ENCODE measurements at places on chromosomes 16 and 17.
A peak's percentile ranks its signal among the peaks of the same experiment; 100 is the strongest.

DNA sequence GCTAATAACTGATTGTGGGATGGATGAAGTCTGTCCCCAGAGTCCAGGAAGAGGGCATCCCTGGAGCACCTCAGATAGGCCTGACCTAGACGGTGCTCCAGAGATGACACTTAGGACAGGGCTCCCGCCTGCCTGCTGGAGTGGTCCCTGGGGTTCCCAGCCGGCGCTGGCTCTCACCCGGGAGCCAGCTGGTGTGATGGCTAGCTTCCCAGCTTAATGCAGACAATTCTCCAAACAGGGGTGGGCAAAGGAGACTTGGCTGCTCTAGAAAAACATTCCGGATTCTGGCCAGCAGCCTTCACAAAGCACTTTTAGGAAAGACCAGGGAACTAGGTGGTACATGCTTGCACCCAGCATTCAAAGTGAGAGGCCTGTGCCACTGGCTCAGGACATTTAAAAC lies 18.6 kb downstream of the ACE start:
- DNase-seq: no peak

DNA sequence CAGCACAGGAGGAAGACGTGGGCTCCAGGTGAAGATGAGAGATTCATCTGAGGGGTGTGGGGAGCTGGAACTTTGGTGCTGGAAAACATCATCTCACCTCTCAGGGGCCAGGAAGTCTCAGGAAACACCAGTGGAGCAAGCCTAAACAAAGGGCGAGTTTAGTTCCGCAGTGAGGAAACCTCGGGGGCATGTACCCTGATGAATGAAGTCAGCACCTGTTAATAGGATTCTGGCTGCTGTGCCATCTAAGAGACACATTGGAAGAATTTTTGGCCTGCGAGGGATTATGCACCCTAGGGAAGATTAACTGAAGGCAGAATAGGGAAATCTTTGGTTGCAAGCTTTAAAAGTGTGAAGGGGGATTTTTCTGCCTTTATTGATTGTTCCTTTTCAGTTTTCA lies 94.7 kb upstream of the CACNG5 start:
- DNase-seq: no peak

DNA sequence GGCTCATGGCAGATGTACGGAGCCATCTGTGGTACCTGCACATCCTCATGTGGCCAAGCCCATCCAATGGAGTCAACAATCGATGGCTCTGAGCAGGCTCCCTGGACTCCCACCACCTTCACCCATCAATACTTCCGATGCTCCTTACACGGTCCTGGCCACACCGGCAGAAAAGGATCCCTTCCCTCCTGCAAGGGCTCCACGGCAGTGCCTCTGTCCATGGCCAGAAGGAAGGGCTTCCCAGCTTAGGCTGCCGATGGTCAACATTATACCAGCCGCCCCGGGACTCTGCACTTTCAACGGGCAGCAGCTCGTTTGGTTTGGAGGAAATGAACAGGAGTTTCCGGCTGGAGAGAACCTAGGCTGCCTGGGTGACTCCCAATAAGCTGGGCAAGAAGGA lies 13.2 kb downstream of the SLX4 start:
- DNase-seq: no peak

DNA sequence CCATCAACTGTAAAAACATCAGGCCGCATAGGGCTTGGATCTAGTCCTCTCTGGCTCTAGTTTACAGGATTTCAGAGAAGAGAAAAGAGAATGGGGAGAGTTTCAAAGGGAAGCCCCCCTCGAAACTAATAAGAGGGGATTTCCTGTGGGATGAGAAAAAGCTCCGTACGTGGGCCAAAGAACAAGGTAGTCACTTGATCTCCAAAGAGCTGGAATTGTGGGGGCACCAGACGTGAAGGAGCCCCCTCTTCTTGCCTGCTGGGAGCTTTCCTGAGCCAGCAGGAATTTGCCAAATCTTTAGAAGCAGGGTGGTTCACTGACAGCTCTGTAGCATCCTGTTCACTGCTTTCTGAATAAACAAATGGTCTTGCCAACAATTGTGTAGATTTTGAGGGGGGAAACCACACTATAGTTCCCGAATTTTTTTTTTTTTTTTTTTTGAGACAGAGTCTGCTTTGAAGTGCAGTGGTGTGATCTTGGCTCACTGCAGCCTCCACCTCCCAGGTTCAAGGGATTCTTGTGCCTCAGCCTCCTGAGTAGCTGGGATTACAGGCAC lies 7.0 kb upstream of the TMIGD1 start:
- no peak for DNase-seq

DNA sequence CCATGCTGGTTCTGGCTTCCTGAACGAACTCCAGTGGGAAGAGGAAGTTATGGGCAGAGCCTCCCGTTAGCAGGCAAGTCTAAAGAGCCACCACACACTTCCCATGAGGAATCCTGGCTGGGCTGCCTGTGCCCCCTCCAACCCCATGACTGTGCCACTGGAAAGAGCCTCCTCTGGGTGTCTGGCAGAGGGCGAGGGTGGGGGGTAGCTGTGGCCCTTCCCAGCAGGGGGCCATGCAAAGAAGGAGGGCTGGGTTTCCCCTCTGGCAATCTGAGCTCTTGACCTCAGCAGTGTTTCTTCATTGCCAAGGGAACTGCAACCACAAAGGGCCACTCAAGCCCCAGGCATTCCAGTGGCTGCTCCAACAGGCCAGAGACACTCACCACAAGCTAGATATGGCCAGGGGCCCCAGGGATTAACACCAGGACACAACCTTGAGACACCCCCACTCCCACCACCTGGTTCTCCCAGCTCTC lies 1.7 kb upstream of the RRAD start:
- DNase-seq: peak; percentile 82

- peak; percentile 64 for DNase-seq
Measured at GRCh38 chr16:8885674-8886592, 3.8 kb downstream of the LITAFD start.

GRCh38 chr16:1311738-1312466 lies 2.5 kb downstream of the UBE2I start:
- no peak for DNase-seq

All from upper lobe of right lung (tissue), 1 donor.